ENCODE measurements at places on chromosomes 7 and 10.

- peak; percentile 20 for DNase-seq
Observed at GRCh38 chr7:33590916-33591315, 314.4 kb upstream of the BMPER start.

DNA sequence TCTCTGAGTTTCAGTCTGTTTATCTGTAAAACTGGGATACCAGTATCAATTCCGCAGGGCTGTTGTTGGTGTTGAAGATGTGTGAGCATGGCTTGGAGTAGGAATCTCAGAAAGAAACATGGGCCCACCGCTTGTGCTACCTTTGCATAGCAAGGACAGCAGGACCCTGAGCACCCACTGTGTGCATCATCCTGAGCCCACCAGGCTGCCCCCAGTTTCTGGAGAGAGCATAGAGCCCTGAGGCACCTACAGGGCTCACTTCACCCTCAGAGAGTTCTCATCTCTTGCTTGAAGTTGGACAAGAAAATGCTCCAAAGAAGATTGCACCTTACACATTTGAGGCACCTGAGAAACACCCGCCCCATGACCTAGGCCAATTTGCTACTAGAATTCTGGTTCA is 12.9 kb downstream of the PRLHR start:
- DNase-seq, result no peak

GRCh38 chr10:79946271-79947082 is 2.4 kb downstream of the SFTPD start:
- no peak for DNase-seq

DNA sequence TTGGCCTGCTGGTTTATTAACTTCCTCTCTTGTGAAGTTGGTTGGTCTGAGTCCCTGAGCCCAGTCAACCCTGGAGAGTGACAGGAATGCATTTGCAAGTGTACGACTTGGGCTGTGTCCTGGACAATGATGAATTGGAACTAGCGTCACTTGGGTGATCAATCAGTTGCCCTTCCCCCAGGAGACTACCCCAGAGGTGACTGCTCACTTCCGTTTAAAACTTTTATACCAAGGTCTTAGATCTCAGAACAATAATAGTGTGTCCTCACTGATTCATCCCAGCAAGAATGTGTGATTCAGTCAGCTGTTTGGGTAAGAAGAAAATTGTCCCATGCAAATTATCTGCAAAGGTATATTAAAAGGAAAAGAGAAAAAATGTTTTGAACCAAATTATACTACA is 102.9 kb upstream of the ARMC3 start:
- DNase-seq, result no peak

GRCh38 chr10:94219829-94220228 is 142.9 kb downstream of the NOC3L start:
- DNase-seq, result no peak

DNA sequence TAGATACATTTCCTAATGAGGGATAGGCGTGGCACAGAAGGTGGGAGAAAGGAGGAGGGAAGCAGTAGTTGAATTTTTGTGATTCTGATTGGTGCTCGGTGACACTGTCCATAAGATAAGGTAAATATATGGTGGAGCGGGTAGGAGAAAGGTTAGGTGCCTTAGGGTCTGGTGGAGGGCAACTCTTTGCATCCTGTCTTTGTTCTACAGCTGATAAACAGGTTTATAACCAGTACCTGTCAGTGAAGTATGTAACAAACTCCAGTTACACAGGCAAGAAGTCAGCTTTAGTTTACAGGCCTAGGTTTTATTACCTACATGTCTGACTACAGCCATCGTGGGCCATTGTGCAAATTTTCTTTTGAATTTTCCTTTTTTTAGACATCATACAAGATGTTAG is 10.9 kb upstream of the FAM180A start:
- no peak for DNase-seq

GRCh38 chr7:23022258-23022769 is 8.4 kb upstream of the HYCC1 start:
- DNase-seq, result peak; percentile 68

- DNase-seq, result no peak
Observed at GRCh38 chr10:59779756-59780533, 26.7 kb upstream of the MRLN start.

GRCh38 chr10:62561151-62561550 is 187.0 kb downstream of the ZNF365 start:
- DNase-seq, result no peak

GRCh38 chr10:55852900-55853299 is 508.2 kb downstream of the ZWINT start:
- no peak for DNase-seq

GRCh38 chr7:80918399-80918798 is 452 bp downstream of the SEMA3C start:
- DNase-seq, result no peak

DNA sequence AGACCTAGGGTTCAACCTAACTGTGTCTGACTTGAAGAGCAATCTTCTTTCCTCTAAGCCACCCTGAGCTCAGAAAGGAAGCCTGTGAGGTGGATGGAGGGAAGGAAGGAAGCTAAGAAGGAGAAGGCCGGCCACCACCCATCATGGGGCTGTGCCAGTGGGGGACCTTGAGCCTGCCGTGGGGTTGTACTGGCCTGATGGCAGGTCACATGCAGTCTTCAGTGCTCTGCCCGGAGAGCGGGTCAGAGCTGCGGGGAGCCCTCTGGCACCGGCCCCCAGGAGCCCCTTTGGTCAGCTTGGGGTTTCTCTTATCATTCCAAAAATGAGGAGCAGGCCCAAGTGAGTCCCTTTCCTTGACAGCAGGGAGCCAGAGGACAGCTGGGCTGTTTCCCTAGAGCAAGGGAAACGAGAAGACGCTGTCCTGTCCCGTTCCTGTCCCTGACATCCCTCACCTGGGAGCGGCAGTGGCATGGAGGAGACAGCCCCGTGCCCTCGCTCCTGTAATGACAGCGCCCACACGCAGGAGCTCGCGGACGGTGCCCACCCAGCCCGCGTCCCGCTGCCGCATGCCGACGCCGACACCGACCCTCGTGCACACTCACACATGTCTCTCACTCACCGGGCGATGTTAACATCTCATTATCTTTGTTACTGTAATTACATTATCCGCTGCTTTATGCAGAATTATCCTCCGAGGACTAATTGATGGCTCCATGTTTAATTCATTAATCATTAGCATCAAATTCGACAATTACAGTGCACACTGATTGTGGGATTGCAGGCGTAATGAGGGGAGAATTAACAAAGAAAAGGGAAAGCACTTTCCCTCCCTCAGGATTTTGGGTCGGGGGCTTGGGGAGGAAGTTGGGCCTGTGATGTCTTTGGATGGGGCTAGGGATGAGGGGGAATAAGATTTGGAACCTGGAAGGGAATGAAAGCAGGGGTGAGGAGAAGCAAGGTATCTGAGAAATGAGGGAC is 31.3 kb downstream of the GBX1 start:
- no peak for DNase-seq

- no peak for DNase-seq
Observed at GRCh38 chr7:151087245-151088018, 1.2 kb downstream of the AGAP3 start.

DNA sequence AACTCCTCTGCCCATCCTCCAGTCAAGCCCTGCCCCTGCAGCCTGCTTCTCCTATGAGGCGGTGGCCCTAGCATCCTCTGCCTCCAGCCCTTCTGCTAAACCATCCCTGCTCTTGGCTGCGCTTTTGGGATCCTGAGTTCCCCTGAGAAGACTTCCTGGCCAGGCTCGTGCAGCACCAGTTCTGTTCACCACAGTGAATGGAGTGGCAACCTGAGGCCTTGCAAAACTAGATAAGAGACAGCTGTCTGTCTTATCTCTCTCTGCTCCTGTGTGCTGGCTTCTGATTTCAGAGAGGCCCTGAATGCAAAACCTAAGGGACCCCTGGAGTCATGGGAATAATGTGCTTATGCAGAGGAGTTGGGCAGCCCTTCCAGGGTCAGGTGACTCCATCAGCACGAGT is 119.2 kb downstream of the TMEM178B start:
- DNase-seq, result no peak

DNA sequence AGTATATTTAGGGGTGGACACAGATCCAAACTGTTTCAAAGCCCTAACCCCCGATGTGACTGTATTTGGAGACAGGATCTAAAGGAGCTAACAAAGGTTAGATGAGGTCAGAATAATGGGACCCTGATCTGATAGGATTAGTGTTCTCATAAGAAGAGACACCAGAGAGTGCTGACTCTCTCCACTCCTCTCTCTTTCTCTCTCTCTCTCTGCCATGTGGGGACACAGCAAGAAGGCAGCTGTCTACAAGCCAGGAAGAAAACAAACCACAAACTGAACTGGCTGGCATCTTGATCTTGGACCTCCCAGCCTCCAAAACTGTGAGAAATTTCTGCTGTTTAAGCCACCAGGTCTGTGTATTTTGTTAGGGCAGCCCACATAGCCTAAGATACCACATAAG is 84.7 kb upstream of the KDM7A start:
- DNase-seq, result no peak

DNA sequence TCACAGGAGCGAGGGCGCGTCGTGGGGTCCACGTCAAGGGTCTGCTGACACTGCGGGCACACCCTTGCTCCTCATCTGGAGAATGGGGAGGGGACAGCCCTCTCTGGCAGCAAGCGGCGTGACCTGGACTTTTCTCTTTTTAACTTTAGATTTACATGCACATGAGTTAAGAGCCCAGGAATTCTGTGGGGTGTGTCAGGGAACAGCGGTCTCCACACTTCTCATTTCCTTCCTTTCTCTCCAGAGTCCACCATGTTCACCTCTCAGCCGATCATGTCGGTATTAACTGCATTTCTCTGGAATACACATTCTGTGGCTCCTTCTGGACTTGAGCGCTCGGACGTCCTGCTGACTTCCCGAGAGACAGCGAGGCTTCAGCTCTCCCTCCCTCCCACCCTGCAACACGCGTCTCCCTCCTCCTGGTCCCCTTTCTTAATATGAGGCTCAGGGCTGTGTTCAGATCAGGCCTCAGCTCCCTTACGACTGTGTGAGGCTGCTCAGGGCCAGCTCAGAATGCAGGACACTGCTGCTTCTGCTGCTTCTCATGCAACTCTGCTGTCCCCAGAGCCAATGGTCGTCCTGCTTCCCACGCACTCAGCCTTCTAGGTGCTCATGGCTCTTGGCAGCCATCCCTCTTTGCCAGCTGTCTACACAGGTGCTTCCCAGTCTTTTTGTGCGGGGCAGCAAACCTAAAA is 261.3 kb downstream of the ELFN1 start:
- no peak for DNase-seq

GRCh38 chr10:130049244-130049643 is 61.4 kb downstream of the C10orf143 start:
- no peak for DNase-seq

GRCh38 chr7:103795107-103795506 is 194.4 kb downstream of the RELN start:
- no peak for DNase-seq

- DNase-seq, result no peak
Observed at GRCh38 chr7:44604941-44605340, 1.5 kb upstream of the OGDH start.

DNA sequence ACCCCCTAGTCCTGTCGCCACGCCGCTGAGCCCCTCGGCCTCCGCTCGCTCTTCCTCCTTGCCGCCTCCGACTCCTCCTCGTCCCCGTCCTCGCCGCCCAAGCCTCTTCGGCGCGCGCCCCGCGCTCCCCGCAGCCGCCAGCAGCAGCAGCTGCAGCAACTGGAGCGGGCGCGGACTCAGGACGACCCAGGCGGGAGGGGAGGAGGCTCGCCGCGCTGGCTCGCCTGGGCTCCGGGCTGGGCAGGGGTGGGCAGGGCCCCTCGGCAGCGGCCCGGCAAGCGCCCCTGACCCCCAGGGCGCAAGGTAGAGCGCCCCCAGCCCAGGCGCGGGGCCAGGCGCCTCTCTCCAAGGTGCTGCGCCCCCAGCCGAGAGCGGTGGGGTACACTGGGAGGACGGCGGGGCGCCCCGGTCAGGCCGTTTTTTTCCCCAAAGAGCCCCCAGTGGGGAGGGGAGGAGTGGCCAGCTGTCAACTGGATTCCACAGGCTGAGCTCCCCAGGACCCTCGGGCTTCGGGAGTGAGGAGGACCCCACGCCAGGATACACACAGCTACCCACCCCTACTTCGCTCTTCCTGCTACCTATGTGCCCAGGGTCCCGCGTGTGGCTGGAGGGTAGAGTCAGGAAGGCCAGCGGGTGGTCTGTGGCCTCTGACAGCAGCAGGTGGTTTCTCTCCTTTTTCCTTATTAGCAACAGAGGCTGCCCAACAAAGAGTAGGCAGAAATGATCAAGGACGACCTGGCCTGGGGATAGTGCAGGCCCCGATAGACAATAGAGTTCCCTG is 903 bp upstream of the KCNMA1 start:
- DNase-seq, result no peak

- no peak for DNase-seq
Observed at GRCh38 chr10:113945075-113945686, 90.7 kb downstream of the NHLRC2 start.

DNA sequence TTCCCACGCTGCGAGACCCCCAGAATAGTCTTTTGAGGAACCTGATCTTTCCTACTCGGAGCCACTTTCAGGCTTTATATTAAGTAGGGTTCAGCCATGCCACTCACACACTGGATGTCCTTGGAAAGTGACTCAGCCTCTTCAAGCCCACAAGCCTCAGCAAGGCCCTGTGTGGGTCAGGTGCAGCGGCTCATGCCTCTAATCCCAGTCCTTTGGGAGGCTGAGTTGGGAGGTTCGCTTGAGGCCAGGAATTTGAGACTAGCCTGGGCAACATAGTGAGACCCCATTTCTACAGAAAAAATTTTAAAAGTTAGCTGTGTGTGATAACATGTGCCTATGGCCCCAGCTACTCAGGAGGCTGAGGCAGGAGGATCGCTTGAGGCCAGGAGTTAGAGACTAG is 119.7 kb upstream of the TNRC18 start:
- DNase-seq, result no peak

All from HS-27A (cell line).